NCI-H460 (cell line): ENCODE measurements at places on chromosomes 7 and 10.

GRCh38 chr10:78950656-78951587 is 117.8 kb upstream of the ZMIZ1 start:
- no peak for DNase-seq

DNA sequence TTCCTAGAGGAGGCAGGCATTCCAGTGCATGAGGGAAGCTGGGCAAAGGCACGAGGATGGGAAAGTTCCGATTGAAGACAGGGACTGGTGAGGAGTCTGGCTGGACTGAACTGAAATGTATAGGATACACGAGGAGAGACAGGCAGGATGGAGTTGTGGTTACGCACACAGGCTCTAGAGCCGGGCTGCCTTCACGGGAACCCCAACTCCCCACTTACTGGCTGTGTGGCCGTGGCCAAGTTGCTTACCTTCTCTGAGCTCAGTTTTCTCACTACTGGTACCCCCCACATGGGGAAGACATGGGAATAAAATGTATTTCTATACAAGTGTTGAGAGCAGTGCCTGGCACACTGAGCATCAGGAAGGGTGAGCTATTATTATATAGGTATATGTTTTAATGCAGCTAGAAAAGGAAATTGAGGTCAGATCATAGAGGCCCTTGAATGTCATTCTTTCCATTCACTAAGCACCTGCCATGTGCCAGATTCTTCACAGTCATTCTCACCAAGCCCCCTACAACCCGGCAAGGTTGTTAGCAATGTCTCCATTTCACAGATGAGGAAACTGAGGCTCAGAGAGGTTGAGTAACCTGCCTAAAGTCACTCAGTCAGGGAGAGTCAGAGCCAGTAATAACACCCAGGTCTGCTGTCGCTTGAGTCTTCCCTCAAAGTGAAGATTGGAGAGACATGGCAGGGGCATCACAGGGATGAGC is 9.7 kb downstream of the CHST3 start:
- no peak for DNase-seq

DNA sequence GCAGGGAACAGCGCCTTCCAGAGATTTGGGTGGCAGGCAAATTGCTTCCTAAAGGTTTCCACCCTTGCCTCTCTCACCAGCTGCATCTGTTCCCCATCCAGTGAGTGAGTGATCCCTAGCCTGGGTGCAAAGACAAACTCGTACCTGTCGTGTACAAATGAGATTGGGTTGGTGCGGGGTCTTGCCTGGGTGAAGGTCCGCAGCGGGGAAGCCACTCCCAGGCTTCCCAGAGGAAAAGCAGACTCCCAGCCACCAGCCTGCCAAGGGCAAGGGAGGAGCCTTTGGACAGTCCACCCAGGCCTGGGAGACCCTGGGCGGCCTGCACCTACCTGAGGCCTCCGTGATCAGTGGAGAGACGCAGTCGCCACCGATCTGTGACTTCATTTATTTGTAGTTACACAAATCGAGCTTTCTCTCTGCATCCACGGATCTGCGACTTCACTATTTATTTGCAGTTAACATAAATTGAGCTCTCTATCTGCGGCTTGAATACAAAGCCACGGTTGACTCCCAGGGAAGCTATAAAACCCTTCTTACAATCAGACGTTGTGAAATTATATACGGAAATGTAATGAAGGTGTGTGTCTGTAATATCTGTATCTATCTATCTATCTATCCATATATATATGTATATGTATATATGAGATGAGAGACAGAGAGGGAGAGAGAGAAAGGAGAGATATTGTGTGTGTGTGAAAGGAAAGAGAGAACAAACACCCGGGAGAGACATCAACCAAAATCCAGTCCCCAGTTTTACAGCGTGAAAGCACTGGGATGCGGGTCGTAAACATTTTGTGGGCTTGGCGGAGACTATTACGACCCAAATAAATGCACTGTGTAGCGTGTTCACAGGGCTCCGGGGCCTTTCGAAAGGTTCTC is 3.0 kb upstream of the HOXA7 start:
- no peak for DNase-seq

DNA sequence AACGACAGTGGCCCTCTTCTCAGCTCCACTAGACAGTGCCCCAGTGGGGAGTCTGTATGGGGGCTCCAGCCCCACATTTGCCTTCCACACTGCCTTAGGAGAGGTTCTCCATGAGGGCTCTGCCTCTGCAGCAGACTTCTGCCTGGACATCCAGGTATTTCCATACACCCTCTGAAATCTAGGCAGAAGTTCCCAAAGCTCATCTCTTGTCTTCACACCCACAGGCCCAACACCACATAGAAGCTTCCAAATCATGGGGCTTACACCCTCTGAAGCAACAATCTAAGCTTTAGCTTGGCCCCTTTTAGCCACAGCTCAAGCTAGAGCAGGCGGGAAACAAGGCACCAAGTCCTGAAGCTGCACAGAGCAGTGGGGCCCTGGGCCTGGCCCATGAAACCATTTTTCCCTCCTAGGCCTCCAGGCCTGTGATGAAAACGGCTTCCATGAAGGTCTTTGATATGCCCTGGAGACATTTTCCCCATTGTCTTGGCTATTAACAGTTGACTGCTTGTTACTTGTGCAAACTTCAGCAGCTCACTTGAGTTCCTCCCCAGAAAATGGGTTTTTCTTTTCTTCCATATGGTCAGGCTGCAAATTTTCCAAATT is 89.2 kb downstream of the KBTBD2 start:
- DNase-seq = no peak

DNA sequence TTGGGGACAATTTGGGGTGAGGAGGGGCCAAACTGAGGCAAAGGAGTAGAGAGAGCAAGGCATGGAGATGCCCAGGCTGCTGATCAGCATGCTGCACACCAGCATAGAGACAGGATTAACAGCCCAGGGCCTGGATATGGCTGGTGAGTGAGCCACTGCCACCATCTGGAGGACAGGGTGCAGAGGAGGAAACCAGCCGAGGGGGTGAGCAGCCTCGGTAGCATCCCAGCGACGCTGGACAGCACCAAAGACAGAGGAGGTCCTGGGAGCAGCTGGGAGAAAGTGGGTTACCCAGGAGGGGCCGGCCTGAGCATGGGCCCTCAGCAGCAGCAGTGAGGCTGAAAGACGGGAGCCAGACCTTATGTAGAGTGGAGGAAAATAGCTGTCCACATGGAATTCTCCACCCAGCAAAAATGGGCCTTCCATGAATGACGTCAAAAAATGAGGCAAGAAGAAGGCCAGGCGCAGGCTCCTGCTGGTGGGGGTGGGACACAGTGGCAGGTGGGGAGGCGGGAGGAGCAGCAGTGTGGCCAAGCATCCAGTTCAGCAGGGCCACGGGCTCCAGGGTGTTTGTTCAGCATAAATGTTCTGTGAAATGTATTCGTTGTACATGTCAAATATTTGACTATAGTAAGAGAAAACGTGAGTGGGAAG is 16.7 kb downstream of the RET start:
- no peak for DNase-seq

DNA sequence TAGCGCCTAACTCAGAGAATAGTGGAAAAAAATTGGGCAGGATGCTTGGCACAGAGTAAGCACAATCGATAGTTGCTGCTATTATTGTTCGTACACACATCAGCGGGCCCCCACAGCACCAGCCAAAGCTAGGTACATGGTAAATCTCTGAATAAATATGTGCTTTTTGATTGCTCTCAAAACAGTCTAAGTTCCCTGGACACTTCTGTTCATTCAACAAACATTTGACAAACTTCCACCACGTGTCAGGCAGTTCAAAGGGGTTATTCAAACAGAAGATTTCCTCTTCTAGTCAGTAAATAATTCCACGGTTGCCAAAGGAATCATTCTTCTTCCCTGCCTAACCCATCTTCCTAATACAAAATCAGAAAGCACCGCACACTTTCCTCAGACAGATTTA is 150.8 kb downstream of the DGKI start:
- no peak for DNase-seq

- DNase-seq = peak; percentile 72
Observed at GRCh38 chr10:329361-330099, 194.3 kb downstream of the ZMYND11 start.

DNA sequence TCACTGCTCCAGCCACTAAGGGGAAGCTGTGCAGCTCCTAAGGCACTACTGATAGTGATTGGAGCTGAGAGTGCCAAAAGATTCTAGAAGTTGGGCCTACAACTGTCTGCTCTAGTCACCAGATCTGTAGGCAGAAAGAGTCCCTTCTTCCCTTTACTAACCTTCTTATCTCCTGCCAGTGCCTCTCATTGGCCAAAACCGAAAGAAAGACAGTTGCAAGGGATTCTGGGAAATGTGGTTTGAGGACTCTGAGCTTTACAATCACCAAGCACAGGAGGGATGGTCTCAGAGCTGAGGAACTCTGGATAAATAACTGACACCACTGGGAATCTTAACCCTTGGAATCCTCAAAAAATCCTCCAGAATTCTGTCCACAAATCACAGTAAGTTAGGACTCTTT is 615.8 kb downstream of the CCSER2 start:
- DNase-seq = no peak

- no peak for DNase-seq
Observed at GRCh38 chr7:159067576-159068487, 76.8 kb downstream of the VIPR2 start.

- no peak for DNase-seq
Observed at GRCh38 chr10:1117651-1118050, 61.5 kb downstream of the WDR37 start.

GRCh38 chr7:30927040-30927439 is 15.4 kb downstream of the AQP1 start:
- no peak for DNase-seq

DNA sequence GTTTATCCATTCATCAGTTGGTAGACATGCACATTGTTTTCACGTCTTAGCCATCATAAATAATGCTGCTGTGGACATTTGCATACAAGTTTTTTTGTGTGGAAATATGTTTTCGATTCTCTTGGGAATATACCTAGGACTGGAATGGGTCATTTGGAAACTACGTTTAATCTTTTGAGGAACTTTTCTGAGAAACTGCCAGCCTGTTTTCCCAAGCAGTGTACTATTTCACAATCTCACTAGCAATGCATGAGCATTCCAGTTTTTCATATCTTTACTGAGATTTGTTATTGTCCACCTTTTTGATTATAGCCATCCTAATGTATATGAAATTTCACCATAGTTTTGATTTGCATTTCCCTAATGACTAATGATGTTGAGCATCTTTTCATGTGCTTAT is 95.7 kb upstream of the JAZF1 start:
- no peak for DNase-seq

DNA sequence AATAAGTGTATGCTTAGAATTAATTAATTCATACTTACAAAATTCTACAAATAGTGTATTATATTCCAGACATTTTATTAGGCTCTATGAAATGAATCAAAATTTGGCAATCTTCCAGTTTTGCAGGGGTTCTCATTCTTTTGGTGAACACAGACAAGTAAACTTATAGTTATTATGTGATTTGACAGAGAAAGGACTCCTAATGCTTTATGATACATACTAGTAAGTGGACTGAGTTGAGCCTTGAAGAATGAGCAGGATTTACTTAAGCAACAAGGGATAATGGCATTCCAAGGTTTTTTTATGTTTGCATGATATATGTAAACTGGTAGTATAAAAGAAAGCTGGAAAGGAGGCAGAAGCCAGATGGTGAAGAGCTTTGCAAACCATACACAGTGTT is 145.7 kb upstream of the FERD3L start:
- no peak for DNase-seq

DNA sequence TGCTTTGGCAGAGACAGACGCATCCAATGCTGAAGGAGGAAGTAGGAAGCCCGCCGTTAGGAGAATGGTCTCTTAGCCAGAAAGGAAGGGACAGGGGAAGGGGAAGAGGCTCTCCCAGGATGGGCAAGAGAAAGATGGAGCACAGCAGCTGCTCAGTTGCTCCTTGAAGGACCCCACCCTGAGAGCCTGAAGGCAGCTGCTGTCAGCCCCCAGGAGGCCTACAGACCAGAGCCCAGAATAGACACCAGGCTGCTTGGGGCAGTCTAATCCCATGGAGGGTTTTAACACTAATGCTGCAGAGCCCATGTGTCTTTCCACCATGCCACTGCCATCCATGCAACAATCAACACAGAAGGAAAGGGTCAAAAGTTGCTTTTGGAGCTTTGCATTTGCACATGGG is 3.5 kb upstream of the C7orf33 start:
- no peak for DNase-seq
